ENCODE measurements at places on chromosomes 3 and 15. TPM values are rescaled to one million over a fixed set of nuclear protein-coding genes. Genes with fewer than 3 reads are reported as not detected.

- no peak overlapping the region for H3K4me3 ChIP-seq
- H3K36me3 ChIP-seq: no peaks in the 10 kb centered on the region
- no peak overlapping the region for H3K27ac ChIP-seq
- H3K4me1 ChIP-seq: peaks cover 10% of the 10 kb centered on the region
- DNase-seq: no peak
- H3K27me3 ChIP-seq: no peaks in the 10 kb centered on the region
These were observed 31.3 kb upstream of the LPP start for GRCh38 chr3:188122571-188123169.

DNA sequence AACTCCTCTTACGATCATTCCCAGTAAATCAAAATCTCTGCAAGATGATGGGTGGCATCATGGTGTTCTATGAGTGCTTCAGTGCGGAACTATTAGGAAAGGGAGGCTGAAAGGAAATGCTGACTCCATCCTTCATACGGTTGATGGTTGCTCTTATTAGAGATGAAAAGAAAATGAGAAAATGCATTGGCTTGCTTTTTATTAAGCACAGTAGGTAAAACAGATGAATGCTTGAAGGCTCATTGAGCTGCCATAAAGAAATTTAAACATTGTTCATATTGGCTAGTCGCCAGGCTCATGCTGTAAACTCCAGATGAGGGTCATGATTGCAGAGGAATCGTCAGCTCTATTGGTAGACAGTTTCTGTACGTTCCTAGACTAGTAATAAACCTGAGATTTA is 115.8 kb downstream of the EPHA3 start:
- H3K27me3 ChIP-seq: no peaks in the 10 kb centered on the region
- no peak overlapping the region for H3K27ac ChIP-seq

The TATDN2 gene
- 41.6 TPM for total RNA-seq

The C3orf49 gene
- total RNA-seq: not detected
